Sciatic nerve (tissue), 2 donors: ENCODE measurements at places on chromosomes 6 and 20.

DNA sequence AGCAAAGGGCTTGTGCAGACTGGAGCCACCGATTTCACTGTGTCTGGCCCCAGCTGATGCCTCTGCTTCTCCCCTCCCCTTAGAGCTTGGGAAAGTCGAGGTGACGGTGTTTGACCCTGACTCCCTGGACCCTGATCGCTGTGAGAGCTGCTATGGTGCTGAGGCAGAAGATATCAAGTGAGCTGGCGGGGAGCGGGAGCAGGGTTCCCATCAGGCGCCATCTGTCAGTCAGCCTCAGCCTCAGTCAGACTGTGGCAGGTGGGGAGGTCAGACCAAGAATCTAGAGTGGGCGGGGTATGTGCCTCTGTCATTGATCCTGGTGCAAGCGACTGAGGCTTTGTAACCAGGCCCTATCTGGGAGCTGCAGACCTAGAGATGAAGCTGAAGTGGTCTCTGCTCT is 5.5 kb downstream of the ERGIC3 start:
- no peak for DNase-seq

DNA sequence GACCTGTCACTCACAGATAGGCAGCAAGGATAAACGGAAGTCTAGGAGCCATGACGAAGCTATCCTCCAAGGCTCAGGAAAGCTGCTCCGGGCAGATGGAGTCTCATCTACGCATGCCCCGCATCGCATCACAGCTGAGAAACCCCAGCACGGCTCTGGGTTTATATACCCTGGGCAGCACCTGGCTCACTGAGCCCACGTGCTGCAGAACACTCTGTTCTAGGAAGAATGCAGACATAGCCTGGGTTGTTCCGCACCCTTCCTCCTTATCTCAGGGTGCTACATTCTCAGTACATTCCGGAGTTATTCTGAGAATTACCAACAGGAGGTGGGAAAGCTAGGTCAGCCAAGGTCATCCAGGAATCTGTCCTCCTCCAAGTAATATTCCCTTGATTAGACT is 260.4 kb downstream of the CBLN4 start:
- DNase-seq: no peak

DNA sequence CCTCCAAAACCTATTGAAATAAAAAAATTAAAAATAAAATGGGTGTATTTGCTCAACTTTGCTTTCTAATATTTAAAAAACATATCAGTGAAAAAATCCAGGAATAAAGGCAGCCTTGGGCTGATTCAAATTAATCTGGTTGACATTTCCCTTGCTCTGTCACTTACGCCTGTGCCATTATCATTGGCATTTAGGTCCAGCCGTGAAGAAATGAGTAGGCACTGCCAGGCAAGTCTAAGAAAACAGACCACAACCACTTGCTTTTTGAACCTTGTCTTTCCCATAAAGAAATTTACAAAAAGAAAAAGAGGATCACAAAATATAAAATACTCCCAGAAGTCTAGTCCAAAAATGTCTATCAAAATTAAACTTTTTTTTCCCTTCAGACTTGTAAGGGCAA is 59.2 kb upstream of the HBS1L start:
- no peak for DNase-seq

DNA sequence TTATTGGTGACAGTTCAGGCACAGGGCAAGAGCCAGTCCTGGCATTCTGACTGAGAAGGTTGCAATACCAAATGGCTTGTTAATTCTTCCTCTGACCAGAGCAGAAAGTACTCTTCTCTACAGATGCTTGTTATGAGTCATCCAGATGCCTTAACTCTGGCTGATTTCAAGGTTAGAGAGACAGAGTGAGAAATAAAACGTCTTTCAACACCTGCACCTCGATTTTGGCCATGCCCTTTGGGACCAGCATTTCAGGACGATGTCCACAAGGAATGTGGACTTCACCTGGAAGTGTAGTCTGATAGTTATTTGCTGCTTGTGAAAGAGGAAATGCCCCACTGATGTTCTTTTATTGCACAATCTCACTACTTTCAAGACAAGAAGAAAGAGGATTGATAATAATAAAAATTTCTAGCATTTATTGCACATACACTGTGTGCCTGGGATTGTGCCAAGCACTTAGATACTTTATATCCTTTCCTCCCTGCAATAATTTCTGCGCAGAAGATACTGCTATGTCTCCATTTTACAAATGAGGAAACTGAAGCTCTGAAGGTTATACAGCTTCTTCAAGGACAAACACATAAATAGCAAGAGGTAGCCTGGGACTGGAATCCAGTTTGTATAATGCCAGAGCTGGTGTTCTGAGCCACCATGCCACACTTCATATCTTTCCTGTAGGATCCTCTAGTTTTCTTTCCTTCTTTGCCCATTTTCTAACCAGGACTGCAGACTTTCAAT is 33.5 kb upstream of the MCM3 start:
- no peak for DNase-seq

GRCh38 chr20:875115-875514 is 41.0 kb downstream of the ANGPT4 start:
- no peak for DNase-seq

GRCh38 chr20:51208162-51208561 is 185.3 kb upstream of the KCNG1 start:
- no peak for DNase-seq

- DNase-seq: no peak
These were observed 33.9 kb downstream of the MBOAT1 start for GRCh38 chr6:20178327-20178726.

DNA sequence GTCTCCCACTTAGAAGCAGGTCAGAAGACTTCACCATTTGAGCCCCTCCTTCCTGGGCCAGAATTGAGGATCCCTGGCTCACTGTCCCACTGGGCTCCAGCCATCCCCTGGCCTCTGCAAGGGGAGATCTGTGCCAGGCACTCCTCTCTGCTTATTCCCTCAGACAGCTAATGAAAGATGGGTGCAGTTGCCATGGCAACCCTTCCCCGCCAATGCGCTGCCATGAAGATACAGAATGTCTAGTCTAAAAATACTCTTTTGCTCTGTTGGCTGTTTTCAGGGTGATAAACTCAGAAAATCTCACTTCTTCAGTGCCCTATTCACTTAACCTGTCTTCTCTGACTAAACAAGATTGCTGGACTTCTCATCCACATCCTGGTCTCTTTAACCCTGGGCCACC is 13.6 kb upstream of the TTLL2 start:
- no peak for DNase-seq

- no peak for DNase-seq
These were observed 603.1 kb downstream of the HACE1 start for GRCh38 chr6:104256646-104257045.

GRCh38 chr20:64244281-64244805 is 11.2 kb upstream of the PCMTD2 start:
- peak; percentile 41 for DNase-seq

DNA sequence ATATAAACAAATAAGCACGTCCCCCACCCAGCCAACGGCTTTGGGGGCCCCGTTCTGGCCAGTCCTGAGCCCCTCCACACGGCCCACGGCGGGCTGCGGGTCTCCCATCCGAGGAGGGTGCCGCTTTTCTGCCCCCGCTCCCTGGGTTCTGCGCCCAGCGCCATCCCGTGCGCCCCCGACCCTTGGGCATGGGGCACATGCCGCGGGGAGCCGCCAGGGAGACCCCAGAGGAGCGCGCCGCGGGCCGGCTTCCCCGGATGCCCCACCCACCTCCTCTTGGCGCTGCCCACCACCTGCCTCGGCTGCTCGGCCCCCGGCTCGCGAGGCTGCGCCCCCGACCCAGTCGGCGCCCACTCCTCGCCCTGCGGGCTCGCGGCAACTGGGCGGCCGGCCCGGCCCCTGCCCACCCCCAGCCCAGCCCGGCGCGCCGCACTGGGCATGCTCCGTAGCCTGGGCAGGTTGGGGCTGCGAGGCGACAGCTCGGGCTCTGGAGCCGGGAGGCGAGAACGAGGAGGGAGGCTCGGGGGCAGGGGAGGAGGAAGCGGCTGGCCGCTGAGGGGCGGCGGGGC is 570 bp upstream of the PLCB4 start:
- peak; percentile 69 for DNase-seq

DNA sequence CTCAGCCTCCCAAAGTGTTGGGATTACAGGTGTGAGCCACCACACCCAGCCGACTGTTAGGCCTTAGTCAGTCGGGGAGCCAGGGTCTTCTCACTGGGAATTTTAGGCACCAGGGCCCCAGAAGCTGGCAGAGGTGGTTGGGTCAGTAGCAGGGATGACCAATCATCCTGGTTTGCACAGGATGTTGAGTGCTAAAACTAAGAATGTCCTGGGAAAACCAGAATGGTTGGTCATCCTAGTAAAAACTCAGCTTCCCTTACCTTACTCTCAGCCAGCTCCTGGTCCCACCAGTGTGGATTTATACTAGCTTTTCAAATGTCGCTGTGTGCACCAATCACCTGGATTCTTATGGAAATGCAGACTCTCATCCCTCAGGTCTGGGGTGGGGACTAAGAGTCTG is 31.8 kb downstream of the KCNG1 start:
- no peak for DNase-seq

- DNase-seq: no peak
These were observed 2.2 kb downstream of the RGS19 start for GRCh38 chr20:64077094-64077493.

GRCh38 chr6:70388814-70389213 is 24.5 kb upstream of the FAM135A start:
- no peak for DNase-seq

- no peak for DNase-seq
These were observed at the start of gene C20orf204 for GRCh38 chr20:64035933-64036345. Gene C20orf204, plus strand, starts transcription at chr20:64036182. Its CDS starts 142 bp downstream, at chr20:64036324.

DNA sequence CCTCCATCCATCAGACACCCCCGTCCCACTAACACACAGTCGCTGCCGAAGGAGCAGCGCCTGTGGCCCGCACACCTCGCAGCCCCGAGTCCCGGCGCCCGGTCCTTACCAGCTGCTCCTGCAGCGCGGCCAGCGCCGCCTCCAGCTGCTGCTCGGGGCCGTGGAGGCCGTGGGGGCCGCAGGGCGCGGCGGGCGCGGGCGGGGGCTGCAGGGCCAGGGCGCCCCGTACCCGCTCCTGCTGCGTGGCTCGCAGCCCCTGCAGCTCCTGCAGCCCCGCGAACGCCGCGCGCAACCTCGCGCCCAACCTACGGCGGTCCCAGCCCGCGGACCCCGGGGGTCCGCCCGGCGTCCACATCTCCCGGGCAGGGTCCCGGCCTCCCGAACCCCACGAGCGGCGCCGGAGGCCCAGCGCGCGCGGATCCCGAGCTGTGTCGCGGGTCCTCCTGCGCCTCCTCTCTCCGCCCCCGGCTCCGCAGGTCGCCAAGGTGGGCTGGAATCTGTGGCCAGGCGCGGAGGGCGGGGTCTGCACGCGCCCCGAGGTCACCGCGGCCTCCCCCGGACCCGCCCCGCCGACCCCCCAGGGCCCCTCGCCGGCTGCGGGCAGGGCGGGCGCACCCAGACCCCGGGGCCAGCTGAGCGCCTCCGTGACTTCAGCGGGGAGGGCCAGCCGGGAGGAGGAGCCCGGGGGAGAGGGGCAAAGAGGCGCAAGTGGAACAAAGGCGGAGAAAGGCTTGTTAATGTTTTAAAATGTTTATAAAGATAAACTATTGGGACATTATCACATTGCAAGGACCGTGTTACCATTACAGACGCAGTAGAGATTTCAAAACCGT is at the start of gene DACT2:
Gene DACT2 (minus strand): TSS at position 499 of the 833 bp plus-strand sequence. CDS start 144 bp downstream, at position 355.
- no peak for DNase-seq

DNA sequence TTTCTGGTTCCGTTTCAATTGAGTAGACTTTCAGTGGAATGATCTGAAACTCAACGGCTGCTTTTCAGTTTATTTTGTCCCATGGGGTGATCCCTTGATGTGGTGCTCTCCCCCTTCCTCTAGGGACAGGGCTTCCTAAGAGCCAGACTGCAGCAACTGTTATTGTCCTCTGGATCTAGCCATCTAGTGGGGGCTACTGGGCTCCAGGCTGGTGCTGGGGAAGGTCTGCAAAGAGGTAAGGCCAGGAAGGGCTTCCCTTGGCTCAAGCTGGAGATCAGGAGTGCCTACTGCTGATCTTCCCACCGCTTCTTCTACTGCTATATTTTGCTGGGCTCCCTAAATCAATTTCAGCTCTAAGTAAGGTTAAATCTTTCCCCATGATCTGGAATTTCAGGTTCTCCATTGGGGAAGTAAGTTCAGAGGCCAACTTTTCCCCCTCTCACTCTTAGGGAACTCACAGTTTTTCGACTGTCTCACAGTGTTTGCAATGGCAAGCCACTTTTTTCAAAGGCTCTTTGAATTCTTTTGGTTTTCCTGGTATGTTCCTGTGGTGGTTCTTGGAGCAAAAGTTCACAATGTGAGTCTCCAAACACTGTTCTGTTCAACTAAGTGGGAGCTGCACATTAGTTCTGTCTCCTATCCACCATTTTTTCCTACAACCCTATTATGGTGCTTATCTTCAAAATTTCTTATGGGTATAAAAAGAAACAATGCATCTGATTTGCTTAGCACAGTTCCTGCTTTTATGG is 286.2 kb upstream of the EXOC2 start:
- DNase-seq: no peak

GRCh38 chr6:53439556-53439955 is 90.8 kb upstream of the ELOVL5 start:
- no peak for DNase-seq

DNA sequence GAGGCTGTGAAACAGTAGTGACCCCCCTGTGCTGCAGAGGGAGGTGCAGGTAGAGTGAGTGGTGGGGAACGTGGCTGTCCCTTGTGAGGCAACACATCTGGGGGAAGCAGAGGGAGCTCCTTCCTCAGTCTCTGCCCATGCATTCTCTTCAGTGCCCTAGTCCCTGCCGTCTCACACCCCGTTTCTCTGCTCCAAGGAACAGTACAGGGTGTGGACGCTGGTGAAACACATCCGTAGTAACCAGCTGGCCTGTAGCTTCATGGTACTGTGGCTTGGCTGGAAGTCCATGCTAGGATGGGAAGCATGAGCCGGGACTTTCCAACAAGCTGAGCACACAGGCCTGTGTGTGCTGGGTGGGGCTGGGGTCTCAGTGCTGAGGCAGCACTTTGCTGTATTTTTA is 25.4 kb upstream of the CST3 start:
- no peak for DNase-seq

- no peak for DNase-seq
These were observed 279.3 kb downstream of the BMP7 start for GRCh38 chr20:56986931-56987720.

GRCh38 chr6:122657601-122658000 is 47.4 kb downstream of the PKIB start:
- DNase-seq: no peak

DNA sequence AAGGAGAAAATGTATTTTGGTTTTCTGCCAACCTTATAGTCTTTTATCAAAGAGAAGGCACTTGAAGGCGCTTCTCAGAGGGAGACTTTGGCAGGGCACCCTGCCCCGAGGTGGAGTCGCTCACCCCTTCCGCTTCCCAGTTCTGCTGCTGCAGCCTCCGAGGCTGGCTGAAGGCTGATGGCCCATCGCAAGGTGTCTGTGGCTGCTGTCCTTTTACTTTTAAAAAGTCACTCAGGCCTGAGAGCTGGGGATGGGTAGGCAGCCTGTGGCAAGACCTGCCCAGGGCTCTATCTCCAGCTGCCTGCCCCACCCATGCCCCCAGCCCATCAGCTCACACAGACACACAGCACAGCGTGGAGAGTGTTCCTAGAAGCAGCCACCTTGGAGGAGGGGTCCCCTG is 206.6 kb upstream of the CST7 start:
- DNase-seq: peak; percentile 10

DNA sequence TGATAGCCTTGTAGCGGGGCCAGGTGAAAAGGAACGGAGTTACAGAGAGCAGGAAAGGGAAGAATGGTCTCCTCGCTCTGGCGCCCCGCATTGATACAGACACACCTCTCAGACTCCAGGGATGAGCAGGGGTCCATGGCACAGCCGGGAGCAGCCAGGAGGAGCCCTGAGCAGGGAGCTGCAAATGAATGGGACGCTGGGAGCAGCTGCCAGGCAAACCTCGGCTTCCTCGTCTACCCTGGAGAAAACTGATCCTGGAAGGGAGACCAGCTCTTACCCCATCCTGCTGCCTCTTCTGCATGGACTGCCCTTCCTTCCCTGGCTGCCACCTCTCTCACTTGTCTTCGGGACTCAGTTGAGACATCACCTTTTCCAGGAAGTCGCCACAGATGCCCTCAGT is 97.3 kb upstream of the MAFB start:
- DNase-seq: no peak
